ENCODE measurements at places on chromosomes 4 and X.
A peak's percentile ranks its signal among the peaks of the same experiment; 100 is the strongest.

DNA sequence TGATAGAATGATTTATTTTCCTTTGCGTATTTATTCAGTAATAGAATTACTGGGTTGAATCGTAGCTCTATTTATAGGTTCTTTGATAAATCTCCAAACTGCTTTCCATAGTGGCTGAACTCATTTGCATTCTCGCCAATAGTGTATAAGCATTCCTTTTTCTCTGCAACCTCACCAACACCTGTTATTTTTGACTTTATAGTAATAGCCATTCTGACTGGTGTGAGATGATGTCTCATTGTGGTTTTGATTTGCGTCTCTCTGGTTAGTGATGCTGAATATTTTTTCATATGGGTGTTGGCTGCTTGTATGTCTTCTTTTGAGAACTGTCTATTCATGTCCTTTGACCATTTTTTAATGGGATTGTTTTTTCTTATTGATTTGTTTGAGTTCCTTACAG is 160.7 kb downstream of the MID1IP1 start:
- no peak for DNase-seq

GRCh38 chr4:26613237-26613636 is 29.4 kb downstream of the TBC1D19 start:
- DNase-seq = no peak

GRCh38 chr4:55181010-55182005 is 55.9 kb upstream of the KDR start:
- DNase-seq = no peak

DNA sequence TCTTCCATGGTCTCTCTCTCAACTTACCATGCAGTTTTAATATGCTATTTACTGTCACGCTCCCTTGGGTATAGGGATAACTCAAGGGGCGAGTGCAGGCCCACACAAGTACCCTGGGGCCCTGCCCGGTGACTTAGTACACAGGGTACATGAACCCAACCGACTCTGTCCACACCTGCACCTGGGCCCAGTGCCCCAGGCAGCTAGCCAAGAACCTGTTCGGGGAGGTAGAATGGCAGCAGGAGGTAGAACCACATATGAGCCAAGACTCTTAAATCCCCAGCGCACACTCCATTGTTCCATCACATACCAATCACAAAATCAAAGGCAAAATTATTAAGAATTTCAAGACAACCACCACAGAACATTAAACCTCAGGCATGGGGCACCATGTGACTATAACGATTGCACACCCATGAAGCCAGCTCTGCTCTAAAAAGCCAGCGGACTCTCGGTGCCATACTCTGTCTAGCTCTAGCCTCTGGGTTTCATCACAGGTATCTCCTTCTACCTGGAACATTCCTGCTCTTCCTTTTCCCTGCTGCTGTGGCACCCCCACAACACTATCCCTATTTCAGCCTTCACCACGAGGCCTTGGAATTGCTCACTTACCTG is 14.6 kb downstream of the PHF8 start:
- DNase-seq = no peak

- DNase-seq = no peak
These were observed 20.2 kb downstream of the MMRN1 start for GRCh38 chr4:89914609-89915550.

- DNase-seq = no peak
These were observed 77.2 kb upstream of the ADRA2C start for GRCh38 chr4:3689006-3689405.

- peak; percentile 88 for DNase-seq
These were observed 75.4 kb downstream of the FBXW7 start for GRCh38 chr4:152460488-152460887.

GRCh38 chr4:89254847-89255246 is 52.8 kb downstream of the GPRIN3 start:
- peak; percentile 63 for DNase-seq

- peak; percentile 73 for DNase-seq
These were observed 96.3 kb downstream of the TMA16 start for GRCh38 chr4:163590619-163591264.

DNA sequence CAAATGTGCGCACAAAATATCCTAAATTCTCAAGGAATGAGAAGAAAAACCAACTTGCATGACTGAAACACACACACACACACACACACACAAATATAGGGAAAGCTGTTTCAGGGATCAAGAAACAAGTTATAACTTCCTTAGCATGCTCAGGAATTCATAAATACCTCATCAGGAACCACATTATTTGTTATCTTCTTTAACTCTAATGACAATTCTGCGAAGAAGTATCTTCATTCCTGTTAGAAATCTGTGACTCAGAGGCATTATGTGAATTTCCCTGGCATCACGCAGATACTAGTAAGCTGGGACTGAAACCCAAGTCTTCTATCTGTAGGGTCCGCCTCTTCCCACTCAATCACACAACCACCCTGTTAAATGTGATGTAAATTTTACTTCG is 30.3 kb downstream of the TMPRSS11A start:
- no peak for DNase-seq

GRCh38 chr4:150098214-150098613 is 20.0 kb downstream of the DCLK2 start:
- DNase-seq = no peak

DNA sequence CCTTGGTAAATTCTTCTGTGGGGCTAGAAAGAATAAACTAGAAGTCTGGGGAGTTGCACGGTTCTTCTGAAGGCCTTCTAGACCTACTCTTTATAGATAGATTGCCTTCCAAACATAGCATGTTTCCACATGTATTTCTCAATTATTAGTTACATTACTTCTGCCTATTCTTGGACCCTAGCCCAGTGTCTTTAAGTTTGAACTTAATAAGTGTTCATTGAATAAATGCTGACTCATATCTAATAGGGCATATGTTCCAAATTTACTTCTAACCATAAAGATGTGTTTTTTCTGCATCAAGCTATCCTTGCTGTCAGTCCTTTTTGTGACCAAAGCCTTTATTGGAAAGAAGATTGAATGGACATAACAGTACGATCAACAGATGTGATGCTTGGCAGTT is 503.6 kb upstream of the ZFP42 start:
- DNase-seq = no peak

DNA sequence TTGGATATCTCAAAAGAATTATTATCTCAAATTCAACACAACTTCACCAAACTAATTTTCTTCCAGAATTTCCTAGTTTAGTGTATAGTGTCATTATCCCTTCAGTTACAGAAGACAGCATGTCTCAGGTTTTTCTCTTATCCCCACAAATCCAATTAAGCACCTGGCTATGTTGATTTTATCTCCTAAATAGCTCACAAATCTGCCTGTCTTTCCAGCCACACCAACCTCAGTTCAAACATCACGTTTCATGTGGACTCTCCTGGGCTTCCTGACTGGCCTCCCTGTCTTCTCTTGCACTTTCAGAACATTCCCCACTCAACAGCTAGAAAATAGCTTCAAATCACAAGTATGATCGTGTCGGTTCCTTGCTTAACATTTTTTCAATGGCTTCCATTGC is 14.8 kb downstream of the STK32B start:
- no peak for DNase-seq

DNA sequence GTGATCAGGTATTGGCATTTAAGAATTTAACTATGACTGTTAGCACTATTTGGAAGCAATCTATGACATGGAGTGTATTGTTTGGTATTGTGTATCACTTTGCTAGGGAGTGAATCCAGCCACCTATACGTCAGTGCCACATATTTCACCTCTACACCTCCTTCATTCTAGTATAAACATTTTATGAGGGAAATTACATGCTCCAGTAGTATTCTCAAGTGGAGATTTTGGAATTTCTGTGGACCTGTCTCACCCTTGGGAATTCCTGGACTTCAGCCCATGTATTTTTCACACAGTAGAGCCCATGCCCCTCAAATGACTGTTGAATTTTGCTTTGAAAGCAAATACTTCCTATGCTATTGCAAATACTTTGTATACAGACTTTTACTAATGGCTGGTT is 11.3 kb downstream of the BST1 start:
- no peak for DNase-seq
